ENCODE measurements at places on chromosomes 16 and 17.

- no peak for DNase-seq
Measured at GRCh38 chr17:31126318-31126717, 31.5 kb downstream of the NF1 start.

GRCh38 chr16:9682320-9682719 is 499.9 kb downstream of the GRIN2A start:
- no peak for DNase-seq

DNA sequence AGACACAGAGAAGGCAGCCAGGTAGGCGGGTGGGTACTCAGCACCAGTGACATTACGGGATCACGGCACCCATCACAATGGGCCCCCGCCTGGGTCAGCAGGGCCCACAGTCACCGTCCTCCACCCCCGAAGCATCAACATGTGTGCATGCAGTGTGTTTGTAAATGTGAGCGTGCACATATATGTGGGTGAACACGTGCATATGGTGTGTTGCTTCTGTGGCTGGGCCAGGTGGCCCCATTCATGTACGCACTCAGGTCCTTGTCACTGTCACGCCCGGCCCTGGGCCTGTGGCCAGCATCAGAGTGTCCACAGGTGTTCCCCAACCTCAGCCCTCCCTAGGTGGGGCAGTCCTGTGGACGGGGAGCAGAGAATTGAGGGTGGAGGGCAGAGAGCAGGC is 37.1 kb downstream of the TNFRSF13B start:
- DNase-seq = no peak

DNA sequence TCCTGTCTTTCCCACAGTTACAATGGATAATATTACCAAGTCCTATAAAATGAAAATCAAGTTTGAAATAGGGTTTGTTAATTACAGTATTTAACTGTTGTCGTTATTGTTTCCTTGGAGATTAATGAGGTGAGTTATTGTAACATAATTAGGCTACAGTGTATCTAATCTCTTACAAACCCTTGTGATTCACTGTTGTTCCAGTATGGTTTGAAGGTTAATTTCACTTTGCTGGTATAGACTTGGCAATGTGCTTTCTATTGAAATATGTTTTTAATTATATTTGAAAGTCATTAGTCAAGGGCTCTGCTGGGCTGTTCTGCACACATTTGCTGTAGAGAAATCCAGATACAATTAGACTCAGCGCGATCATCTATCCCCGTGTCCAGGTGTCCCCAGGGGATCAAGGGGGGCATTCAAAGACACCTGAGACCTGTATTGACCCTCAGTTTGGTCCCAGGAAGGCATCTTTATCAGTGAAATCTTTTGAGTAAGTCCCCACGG is 624.6 kb upstream of the EEF2KMT start:
- DNase-seq = no peak

DNA sequence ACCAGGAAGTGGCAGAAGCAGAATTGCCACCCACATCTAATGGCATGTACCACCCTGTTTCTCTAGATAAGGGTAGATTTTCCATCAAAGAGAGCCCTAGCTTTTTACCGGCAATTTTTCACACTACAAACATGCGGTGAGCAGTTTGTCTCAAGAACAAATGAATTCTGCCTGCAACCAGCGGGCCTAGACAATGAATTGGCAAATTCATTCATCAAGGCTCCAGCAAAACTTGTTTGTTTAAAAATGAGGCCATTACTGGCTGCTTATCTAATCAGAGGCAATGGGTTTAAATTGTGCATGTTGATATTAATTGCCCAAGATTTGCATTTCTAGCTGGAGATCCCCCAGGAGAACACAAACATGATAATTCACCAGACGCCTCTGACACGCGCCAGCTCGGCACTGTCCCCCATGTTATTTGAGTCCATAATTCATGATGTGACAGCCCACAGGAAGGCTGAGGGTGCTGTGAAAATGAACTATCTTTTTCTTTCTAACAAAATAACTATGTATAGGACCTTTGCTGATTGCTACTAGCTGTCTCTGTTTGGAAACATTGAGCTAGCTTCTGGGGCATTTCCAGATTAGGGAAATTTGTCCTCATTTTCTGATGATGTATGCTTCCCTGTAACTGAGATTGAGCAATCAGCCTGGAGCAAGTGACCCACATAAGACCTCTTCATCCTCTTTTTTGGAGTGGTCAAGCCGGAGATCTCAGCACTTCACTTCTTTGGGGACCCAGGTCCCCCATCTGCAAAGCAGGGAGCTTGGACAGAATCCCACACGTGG is 80.8 kb downstream of the CNGB1 start:
- no peak for DNase-seq

DNA sequence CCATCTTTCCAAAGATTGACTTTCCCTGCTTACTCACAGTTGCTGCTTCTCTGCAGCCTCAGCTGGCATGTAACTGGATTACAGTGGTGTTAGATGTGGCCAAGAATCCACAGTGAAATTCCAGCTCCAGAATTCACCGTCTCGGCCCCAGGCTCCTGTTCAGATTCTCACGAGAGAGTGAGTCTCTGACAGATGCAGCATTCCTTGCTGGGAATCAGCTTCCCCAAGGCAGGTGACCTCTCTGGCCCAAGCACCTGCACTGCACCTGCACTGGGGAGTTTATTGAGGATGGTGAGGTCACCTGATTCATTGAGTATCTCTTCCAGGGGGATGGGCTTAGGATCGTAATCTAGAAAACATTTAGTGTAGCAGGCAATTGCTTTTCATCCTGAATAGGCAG is 600.5 kb upstream of the RBFOX1 start:
- DNase-seq = no peak

DNA sequence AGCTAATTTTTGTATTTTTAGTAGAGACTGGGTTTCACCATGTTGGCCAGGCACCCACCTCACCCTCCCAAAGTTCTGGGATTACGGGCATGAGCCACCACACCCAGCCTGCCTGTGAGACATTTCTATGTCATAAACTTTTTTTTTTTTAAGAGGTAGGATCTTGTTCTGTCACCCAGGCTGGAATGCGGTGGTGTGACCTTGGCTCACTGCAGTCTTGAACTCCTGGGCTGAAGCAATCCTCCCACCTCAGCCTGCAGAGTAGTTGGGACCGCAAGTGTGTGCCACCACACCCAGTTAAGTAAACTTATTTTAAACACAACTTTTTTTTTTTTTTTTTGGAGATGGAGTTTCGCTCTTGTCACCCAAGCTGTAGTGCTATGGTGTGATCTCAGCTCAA is 47.2 kb downstream of the SCNN1G start:
- no peak for DNase-seq

GRCh38 chr17:67364847-67365737 is 1.3 kb downstream of the PSMD12 start:
- no peak for DNase-seq

- DNase-seq = no peak
Measured at GRCh38 chr16:48965386-48965785, 316.3 kb downstream of the CBLN1 start.

- no peak for DNase-seq
Measured at GRCh38 chr17:50559674-50560184, 786 bp upstream of the CACNA1G start.

GRCh38 chr17:50049636-50050035 is 6.3 kb upstream of the ITGA3 start:
- DNase-seq = no peak

DNA sequence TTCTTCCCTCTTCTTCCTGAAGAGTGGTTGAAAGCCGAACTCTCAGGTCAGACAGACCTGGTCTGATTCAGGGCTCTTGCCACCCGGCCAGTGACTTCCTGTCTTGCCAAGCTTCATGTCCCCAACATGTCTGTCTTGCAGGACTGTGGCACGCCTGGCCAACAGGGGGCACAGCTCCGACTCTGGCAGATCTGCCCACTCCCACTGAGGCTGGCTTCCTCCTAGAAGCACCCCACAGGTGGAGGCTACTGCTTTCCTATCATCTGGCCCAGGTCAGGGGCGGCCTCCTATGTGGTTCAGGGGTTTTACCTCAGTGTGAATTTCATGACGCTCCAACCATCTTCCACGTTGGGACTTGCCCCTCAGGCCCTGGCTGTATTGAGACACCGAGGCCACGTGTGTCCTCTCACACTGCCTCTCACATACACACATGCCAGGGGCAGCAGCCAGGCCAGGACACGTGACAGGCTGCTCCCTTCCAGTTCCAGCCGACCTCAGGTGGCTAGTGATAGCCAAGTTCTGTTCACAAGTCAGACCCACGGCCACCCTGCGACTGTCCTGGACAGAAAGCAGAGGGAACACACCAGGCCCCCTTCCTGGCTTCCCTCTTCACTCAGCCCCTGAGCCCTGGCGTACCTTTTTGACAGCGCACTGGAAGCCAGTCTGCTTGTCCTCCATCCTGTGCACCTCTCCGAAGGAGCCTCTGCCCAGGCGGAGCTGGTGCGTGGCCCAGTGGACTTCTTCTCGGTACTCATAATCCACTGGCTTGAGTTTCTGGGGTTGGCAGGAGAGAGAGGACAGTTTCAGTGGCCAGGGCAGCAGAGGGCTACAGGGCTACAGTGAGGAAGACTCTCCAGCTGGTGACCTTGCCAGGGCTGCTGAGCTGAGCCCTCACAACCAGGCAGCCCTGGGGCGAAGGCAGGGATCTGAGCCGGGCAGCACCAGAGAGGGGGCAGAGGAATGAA is 22.6 kb upstream of the SPATA32 start:
- peak; percentile 24 for DNase-seq

DNA sequence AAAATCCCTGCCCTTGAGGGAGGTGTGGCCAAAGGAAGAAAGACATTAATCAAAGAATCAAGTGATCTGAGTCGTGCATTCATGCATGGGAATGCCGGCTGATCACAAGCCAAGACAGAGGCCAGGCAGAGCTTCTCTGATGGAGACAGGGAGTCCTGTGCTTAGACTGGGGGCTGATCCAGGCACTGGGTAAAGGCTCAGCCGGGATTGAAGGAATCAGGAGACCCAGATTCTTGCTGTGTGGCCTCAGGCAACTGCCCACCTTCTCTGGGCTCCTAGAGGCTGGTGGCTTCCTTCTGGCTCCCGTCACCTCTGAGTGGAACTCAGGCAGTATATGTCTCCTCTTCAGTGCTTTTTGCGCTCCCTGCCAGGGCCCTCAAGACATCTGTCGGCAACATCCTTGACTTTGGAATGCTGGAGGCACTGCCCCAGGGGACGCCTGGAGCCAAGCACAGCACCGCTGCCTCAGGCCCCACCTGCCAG is 17.7 kb downstream of the RAI1 start:
- no peak for DNase-seq

GRCh38 chr17:82608816-82609215 is 39.4 kb downstream of the WDR45B start:
- DNase-seq = no peak

- DNase-seq = no peak
Measured at GRCh38 chr17:2170023-2170422, 115.1 kb downstream of the HIC1 start.

GRCh38 chr17:12247761-12248160 is 227.1 kb downstream of the MAP2K4 start:
- no peak for DNase-seq

DNA sequence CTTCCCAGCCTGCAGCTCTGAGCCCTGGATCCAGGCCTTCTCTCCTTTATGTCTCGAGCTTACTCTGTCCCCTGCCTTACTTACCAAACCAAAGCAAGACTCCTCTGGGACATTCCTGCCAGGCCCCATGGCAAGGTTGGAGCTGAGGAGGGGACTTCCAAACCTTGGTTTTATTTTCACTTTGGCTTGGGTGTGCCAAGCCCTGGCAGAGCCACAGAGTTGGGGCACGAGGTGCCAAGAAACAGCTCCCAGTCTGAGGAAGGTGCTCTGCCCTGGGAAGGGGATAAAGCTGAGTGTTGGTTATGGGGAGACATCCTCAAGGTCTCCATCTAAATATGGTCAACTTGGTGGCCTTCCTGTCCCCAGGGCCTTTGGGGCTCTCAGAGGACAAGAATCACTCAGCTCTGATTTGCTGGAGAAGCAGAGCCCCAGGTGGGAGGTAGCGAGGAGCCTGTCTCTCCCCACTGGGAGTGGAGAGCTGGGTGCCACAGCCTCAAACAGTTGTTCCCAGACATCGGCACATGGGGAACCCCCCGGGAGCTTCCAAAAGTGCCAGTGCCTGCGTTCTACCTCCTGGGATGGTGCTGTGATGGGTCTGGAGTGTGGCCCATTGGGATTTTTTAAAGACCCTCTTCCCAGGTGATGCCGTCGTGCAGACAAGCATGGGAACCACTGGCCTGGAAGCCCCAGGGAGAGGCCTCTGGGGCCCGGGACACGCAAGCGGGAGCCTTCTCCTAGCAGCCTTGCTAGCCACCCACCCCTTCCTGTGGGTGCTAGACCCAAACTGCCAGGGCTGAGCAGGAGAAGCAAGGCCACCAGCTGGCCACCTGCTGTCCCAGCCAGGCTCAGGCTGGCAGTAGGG is 10.3 kb downstream of the NLRC5 start:
- DNase-seq = no peak

DNA sequence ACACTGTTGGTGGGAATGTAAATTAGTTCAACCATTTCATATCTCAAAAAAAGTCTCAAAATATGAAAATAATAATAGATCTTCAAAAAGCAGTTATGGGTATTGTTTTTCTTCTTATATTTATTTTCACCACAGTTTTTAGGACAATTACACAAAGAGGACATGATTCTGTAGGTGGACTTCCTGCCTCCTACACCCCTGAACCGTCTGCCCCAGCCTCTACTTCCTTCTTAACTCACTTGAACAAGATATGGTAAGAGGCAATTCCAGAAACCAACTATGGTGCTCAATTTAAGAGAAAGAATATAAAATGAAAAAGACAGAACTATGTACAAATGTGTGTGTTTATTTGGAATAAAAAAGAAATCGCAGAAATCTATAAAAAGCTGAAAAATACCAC is 74.1 kb upstream of the MON1B start:
- DNase-seq = no peak

GRCh38 chr16:4414187-4414917 is 2.0 kb downstream of the CORO7 start:
- DNase-seq = peak; percentile 65

DNA sequence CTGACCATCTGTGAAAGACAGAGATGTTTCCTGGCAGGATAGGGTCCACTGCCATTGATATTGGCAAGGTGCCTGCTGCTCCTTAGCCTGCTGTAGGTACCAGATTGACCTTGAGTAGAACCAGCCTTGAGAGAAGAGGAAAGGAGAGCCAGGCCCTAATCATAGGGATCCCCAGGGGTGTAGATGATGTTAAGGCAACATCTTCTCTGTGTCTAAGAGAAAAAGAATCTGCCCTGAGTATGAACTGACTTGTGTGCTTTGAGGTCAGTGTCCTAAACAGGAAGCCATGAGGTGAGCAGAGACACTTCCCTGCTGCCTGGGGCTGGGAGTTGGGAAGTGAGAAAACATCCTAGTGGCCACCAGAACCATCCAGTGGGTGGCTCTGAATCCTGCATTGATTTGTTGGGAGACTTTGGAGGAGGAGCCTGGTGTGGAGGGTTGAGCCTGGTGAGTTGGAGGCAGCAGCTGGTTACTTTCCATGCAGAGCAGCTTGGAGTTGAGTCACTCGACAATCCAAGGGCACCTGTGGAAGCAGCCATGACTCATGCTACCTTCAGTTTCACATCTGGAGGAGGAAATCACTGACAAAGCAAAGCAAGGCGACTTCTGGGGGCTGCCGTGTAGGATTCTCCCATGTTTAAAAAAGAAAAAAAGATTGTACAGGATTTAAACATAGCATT is 47.8 kb downstream of the BMERB1 start:
- peak; percentile 15 for DNase-seq

DNA sequence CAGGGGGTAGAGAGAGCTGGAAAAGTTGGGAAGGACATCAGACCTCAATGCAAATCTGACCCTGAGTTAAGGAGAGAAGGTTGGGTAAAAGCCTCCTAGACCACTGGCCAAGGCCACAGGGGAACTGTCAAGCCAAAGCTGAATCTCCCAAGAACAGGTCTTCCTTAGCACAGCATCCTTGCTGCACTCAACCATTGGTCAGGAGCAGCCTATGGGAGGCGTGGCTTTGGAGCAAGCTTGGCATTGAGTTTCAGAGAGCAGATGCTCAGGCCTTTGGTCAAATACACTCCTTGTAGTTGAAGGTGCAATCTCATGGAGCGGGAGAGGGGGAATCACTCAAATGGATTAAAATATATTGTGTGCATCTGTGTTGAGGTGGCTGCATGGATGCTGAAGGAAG is 21.8 kb downstream of the SOX9 start:
- DNase-seq = no peak

Measured in activated T-cell treated with anti-CD3 and anti-CD28 coated beads for 4 hours (primary cell).